Effector memory CD4-positive, alpha-beta T cell (primary cell): ENCODE measurements at places on chromosomes 4 and X.

- H3K4me1 ChIP-seq = no peaks in the 10 kb centered on the region
- H3K27ac ChIP-seq = no peak overlapping the region
- H3K36me3 ChIP-seq = no peaks in the 10 kb centered on the region
- peaks cover 2% of the 10 kb centered on the region for H3K27me3 ChIP-seq
- H3K4me3 ChIP-seq = no peak overlapping the region
Observed at GRCh38 chrX:120999413-120999812, 13.9 kb upstream of the CT47A1 start.

DNA sequence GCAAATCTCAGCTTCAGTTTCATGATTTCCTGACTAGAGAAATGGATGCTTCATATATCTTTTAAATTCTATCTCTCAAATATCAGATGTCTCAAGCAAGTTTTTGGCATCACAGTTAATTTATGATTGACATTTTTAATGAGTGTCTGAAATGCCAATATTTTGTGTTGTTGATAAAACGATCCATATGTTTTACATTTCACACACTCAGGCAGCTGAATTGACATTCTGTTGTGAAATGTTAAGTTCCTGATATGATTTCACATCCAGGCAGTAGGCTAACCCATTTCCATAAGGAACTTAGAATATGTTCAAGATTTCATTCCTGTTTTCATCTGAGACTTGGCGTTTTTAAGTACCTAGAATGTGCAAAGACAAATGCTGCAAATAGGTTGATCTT lies 650.6 kb downstream of the PCDH18 start:
- no peak overlapping the region for H3K4me3 ChIP-seq
- no peak overlapping the region for H3K27ac ChIP-seq

DNA sequence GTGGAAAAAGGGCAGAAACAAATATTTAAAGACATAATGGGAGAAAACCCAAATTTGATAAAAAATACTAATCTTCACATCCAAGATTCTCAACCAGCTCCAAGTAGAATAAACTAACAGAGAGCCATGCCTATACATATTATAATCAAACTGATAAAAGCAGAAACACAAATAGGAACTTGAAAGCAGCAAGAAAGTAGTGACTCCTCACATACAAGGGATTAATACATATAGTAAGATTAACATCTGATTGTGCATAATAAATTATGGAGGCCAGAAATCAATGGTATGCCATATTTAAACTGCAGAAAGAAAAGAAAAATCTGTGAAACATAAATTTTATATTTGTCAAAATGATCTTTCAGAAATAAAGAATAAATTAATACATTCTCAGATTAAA lies 454.3 kb upstream of the PCDH10 start:
- no peak overlapping the region for H3K27ac ChIP-seq
- DNase-seq = no peak
- no peak overlapping the region for H3K4me3 ChIP-seq
- H3K27me3 ChIP-seq = no peaks in the 10 kb centered on the region
- no peaks in the 10 kb centered on the region for H3K36me3 ChIP-seq
- H3K4me1 ChIP-seq = no peaks in the 10 kb centered on the region

DNA sequence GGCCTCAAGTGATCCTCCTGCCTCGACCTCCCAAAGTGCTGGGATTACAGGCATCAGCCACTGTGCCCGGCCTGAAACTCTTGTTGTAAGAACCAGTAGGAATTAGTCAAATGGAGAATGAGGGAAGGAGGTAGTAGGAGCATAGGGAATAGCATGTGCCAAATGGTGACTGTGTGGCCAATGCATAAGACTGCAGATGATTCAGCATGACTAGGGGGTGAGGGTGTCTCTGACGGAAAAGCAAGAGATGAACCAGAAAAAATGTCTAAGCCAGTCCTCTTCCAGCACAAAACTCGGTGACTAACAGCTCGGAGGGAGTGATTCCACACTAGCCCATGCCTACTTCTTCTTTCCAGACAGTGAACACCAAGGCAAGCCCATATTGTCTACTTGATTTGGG lies 58.2 kb upstream of the DUSP21 start:
- H3K4me1 ChIP-seq = no peaks in the 10 kb centered on the region
- H3K36me3 ChIP-seq = no peaks in the 10 kb centered on the region
- no peak overlapping the region for H3K4me3 ChIP-seq
- no peak overlapping the region for H3K27ac ChIP-seq
- DNase-seq = no peak
- H3K27me3 ChIP-seq = no peaks in the 10 kb centered on the region

DNA sequence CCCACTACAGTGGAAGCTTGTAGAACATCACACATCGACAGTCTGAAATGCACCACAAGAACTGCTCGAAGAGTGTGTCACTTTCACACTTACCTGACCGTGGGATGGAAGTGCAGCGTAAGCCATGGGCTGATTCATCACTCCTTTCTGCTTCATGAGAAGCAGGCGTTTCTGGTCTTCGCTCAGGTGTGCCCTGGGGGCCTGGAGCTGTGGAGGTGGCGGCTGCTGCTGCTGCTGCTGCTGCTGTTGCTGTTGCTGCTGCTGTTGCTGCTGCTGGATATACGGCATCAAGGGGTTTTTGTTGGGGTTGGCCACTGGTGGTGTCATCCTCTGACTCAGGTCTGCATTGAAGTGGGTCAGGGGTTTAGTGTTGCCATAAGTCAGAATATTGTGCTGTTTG lies 223.6 kb downstream of the MGST2 start:
- no peaks in the 10 kb centered on the region for H3K36me3 ChIP-seq
- no peaks in the 10 kb centered on the region for H3K27me3 ChIP-seq
- no peak overlapping the region for H3K4me3 ChIP-seq

DNA sequence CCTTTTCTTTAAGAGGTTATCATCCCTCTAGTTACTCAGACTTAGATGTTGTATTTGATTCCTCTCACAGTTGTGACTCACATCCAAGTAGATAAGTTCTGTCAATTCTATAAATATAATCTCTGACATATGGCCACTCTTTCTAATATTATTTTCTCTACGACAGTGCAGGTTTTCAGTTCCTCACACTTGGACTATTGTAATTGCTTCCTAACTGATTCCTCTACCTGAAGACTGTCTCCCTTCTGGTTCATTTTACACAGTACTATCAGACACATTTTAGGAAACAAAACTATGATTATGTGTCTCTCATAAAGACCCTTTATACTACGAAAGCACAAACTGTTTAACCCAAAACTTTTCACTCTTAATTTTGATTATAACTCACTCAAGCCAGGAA lies 31.3 kb upstream of the GNRHR start:
- H3K36me3 ChIP-seq = no peaks in the 10 kb centered on the region
- H3K4me1 ChIP-seq = no peaks in the 10 kb centered on the region
- no peak for DNase-seq
- H3K27ac ChIP-seq = no peak overlapping the region

DNA sequence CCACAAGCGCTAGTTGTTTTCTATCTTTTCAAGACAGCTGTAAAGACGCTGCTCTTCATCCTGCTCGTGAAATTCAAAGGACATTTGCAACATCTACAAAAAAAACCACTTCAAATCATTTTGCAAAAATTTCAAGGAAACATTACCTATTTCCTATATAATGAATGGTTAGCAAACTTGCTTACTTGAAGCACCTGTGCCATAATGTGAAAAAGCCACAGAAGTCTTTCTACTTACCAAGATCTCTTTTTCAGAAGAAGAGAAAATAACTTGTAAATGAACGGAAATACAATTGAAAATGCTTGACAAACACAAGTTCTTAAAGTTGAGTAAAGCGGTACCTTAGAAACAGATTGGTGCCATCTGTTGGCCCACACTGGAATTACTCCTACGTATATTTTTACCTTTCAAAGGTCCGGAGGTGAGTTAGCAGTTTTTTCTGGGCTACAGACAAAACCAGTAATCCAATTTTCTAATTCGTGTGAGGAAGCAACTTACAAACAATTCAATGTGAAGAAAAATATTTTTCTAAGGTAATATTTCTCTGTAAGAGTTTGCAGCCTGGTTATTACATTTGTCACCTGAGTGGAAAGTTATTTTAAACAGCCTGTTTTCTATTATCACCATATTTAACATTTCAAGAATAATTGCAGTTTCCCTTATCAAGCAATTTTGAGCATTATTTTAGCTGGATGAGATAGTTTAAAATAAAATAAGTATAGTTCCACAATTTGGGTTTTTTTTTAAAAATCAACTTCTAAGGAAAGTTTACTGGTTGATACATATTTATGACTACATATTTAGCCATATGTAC lies at the start of gene TLR6:
Gene TLR6, minus strand, starts transcription at position 294 of the 814 bp plus-strand sequence. CDS start 27,344 bp downstream, outside the sequence.
- peak within 1 kb of the TSS; percentile 9 for H3K27ac ChIP-seq
- peak; percentile 23 for DNase-seq
- no peaks in the 10 kb centered on the region for H3K36me3 ChIP-seq
- peak within 1 kb of the TSS; percentile 22 for H3K4me3 ChIP-seq

- no peaks in the 10 kb centered on the region for H3K4me1 ChIP-seq
- H3K36me3 ChIP-seq = no peaks in the 10 kb centered on the region
- no peak overlapping the region for H3K27ac ChIP-seq
Observed at GRCh38 chr4:76256032-76256431, 4.5 kb downstream of the FAM47E start.

DNA sequence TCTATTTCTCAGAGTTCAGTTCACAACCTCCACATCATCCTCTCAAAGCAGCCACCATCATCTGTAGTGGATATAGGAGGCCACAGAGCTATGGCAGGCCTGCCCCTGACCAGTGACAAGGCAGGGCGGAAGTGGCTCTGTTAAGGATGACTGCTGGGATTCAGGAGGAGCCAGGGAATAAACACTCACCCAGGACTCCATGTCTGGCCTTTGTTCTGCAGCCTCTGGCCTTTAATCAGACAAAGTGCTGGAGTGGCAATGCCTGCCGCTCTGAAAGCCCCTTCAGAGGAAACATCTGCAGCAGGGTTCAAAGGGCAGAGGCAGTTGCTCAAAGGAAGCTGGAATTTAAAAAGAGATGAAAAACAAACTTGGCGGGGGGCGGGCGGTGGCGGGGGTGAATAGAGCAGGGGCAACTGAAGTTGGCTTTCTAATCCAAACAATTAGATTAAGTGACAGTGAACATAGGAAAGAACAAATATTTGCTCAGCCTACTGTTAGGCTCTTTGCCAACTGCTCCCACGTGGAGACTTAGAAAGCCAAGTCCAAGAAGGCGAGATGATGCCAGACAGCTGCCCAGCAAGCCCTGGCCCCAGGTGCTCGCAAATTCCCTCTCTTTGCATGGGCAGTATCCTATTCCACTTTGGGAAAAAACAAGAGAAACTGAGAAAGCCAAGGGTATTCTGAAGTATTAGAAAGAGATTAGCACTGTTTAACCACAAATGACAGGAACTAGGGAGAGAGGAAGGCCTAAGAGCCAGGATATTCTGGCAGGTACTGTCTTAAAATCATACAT lies 5.5 kb downstream of the MPP1 start:
- H3K4me3 ChIP-seq = no peak overlapping the region
- no peak for DNase-seq
- H3K4me1 ChIP-seq = peaks cover 4% of the 10 kb centered on the region

- no peak overlapping the region for H3K27ac ChIP-seq
- no peaks in the 10 kb centered on the region for H3K36me3 ChIP-seq
Observed at GRCh38 chr4:69910016-69910782, 20.7 kb upstream of the CSN1S1 start.

DNA sequence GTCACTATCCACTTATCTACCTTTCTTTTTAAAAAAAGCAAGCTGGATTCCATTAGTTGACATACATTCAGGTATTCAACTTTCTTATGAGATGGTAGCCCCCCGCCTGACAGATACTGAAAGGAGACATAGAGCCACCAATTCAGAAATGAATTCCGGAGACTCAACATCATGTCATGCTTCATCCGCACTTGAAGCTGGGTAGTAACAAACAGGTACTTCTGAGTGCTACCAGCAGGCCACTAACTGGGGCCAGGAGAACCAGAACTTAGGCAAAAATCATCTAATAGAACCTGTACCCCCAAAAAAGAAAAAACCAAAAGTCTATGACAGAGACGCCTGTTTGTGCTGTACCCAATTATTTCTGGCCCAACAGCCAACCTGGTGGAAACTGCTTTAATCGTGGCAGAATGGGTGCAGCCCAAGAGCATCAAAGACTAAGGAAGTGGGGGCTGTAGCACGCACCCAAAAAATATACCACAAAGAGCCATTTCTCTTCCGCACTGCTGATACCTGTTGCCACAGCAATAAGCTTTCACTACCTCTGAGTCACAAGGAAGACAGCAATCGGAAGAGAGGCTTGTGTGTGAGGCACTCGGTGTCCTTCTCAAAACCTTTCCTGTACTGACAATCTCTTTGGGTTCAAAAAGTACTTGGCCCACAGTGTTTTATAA lies 84.8 kb downstream of the AFAP1 start:
- H3K4me3 ChIP-seq = peak overlapping the region; percentile 17
- DNase-seq = peak; percentile 62
- H3K4me1 ChIP-seq = peaks cover 49% of the 10 kb centered on the region
- H3K27me3 ChIP-seq = no peaks in the 10 kb centered on the region

DNA sequence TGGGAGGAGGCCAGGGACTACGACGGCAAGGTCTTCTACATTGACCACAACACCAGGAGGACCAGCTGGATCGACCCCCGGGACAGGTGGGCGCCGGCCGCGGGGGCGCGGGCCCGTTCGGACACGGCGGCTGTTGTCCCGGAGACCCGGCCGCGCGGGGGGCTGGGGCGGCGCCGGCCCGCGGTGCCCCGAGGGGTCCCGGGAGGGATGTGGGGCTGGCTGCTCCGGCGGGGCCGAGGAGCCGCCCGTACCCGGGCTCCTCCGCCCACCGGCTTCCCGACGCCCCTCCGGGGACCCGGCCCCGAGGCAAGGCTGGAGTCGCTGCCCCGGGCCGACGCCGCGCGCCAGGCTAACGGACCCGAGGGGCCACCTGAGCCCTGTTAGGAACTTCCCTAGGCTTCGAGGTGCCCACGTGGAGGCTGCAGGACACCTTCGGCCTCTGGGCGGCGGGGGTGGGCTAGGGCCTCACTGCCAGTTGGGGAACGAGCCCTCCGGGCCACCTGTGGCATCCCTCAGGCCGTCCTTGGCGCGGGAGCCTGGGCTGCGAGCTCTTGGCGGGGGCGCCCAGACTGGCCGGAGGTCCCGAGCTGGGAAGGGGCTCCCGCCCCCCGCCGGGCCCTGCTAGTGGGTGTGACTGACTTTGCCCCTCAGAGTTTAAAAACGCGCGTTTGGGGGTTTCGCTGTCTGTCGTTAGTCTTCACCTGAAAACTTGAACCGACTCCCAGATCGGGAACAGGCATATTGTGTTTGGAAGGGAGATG lies 660 bp downstream of the WWC2 start:
- no peaks in the 10 kb centered on the region for H3K36me3 ChIP-seq
- no peak overlapping the region for H3K27ac ChIP-seq
- peaks cover 12% of the 10 kb centered on the region for H3K4me1 ChIP-seq
- peak overlapping the region; percentile 76 for H3K4me3 ChIP-seq
- no peaks in the 10 kb centered on the region for H3K27me3 ChIP-seq
- no peak for DNase-seq

DNA sequence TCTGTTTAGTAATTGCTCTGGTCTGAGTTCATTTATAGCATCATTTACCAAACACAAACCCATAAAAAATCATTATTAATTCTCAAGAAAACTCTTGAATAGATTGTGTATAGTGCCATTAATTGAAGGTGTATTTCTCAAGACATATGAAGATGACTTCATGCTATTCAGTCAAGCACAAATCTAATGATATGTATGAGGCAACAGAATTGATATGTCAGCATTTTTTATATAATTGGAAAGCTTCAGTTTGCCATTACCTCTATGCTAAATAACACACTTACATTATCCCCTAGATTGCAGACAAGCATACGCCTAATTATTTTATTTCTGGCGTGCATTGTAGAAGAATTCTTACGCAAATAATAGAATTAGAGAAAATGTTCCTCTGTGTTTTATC lies 461.8 kb downstream of the PDHA2 start:
- H3K36me3 ChIP-seq = no peaks in the 10 kb centered on the region
- no peaks in the 10 kb centered on the region for H3K4me1 ChIP-seq
- H3K27me3 ChIP-seq = no peaks in the 10 kb centered on the region
- H3K27ac ChIP-seq = no peak overlapping the region
- no peak overlapping the region for H3K4me3 ChIP-seq
